Muscle of leg (tissue), 16 donors: ENCODE measurements at places on chromosomes 12 and 14.

DNA sequence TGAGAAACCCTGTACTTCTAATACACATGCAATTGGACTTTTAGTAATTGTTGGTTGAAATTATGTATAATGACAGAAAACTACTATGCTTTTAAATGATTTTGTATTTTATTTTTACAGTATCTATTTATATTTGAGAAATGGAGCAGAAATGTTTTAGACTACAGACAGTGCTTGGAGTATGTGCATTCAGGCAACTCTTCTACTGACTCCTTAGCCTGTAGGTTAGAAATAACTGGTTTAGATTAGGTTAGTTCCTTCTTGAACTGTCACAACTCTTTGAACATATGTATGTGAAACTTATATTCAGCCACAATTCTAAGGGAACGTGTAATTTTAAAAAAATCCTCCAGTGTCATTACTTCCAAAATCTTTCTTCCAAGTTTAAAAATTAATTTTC lies 1.7 kb downstream of the FGFR1OP2 start:
- no peak for DNase-seq

DNA sequence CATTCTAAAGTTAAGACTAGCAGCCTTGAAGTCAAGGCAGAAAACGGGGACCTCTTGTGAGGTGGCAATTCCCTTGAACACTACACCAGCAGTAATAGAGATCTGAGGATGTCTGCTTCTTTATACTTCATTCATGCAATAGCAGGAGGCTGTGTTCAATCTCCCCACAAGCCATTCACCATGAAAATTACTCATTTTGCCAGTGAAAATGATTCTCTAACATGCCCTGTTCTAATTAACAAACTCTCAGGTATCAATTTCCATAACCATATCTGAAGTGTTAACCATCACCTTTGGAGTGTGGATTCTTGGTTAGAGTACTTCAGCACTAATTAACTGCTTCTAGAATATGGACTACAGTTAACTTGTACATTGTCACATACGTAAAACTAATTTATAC lies 3.4 kb upstream of the GLIPR1 start:
- DNase-seq, result no peak

- DNase-seq, result no peak
These were observed 73.2 kb downstream of the SLC25A47 start for GRCh38 chr14:100396266-100396795.

DNA sequence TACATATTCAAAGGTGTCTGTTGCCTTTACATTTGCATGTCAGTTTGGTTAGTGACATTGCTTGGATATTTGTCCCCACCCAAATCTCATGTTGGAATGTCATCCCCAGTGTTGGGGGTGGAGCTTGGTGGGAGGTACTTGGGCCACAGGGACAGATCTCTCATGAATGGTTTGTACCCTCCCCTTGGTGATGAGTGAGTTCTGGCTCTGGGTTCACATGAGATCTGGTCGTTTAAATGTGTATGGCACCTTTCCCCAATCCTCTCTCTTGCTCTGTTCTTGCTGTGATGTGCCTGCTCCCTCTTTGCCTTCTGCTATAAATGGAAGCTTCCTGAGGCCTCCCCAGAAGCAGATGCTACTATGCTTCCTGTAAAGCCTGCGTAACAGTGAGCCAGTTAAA lies 207.9 kb upstream of the DIO3 start:
- no peak for DNase-seq

DNA sequence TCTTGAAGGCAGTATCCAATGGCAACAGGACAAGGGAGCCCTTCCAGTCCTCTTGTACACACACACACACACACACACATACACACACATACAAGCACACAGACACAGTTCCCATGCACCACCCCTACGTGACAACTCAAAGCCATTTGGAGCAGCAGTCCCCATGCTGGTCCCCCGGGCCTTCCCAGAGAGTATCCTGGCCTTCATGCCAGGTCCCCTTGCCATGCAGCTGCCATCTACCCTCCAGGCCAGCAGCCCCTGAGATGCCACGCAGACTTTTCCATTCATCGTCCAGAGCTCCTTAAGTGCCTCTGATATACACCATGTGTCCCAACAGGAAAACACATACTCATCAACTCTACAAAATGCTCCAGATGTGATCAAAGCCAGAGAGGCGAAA lies 159.5 kb downstream of the ANO2 start:
- no peak for DNase-seq

- no peak for DNase-seq
These were observed 83.2 kb upstream of the EIF5 start for GRCh38 chr14:103250874-103251273.
